Neural crest cell (in vitro differentiated cells): ENCODE measurements at places on chromosomes 1 and 21. TPM values are rescaled to one million over a fixed set of nuclear protein-coding genes. Genes with fewer than 3 reads are reported as not detected.

APCS gene
- not detected in 2 replicates for total RNA-seq

AK5 gene
- total RNA-seq: 1.1 and 1.7 TPM in 2 replicates

DNA sequence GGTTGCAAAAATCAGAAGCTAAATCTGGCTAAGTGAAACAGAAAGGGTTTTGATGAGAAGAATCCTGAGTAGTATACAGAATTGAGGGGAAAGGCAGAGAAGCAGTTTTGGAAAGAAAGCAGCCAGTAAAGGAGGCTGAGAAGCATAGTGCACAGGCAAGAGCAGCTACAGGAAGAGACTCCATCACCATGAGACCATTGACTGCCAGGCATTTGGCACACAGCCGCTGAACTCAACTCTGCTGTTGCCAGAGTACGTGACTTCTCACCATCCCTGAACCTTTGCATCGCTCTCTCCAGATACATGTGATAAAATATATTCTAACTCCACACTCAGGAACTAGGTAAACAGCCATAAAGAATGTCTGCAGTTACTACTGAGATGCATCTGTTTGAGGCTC, 128.3 kb upstream of the C1orf21 start:
- H3K4me1 ChIP-seq: no peaks in the 10 kb centered on the region
- no peak overlapping the region for H3K27ac ChIP-seq
- no peak overlapping the region for H3K4me3 ChIP-seq
- no peak for DNase-seq
- H3K36me3 ChIP-seq: no peaks in the 10 kb centered on the region
- H3K27me3 ChIP-seq: no peaks in the 10 kb centered on the region

GRCh38 chr1:192183788-192184187, 25.5 kb downstream of the RGS18 start:
- H3K4me1 ChIP-seq: no peaks in the 10 kb centered on the region
- H3K27ac ChIP-seq: no peak overlapping the region
- no peaks in the 10 kb centered on the region for H3K36me3 ChIP-seq
- no peak overlapping the region for H3K4me3 ChIP-seq
- H3K27me3 ChIP-seq: no peaks in the 10 kb centered on the region

DNA sequence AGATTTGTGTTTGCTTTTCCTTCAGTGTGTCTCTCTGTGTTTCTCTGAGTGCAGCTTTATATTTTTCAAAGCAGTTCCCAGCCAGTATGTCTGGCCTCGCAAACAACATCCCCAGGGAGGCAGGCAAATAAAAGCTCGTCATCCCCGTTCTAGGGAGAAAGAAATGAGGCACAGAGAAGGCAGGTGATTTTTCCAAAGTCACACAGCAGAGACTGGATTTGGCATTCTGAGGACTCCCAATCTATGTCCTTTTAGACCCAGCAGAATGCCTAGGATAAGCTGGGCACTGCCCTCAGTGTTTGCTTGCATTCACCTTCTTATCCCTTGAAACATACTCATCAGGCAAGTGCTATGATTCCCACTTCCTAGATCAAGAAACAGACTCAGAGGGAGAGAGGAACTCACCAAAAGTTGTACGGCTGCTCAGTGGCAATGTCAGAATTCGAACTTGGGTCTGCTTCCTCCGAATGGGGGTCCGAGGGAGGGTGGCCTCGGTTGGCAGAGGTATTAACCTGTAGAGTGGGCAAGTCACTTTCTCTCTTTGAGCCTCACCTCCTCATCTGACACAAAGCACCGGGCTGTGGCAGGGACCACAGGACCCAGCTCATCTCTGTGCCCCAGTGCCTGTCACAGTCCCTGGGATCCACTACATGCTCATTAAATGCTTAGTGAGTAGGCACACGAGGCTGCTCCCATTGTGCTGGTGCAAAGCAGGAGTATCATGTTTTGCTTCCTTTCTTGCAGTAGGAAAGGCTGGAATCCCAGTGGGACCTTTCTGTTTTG, 4.2 kb downstream of the RAP1GAP start:
- DNase-seq: no peak
- peaks cover 12% of the 10 kb centered on the region for H3K4me1 ChIP-seq
- H3K36me3 ChIP-seq: no peaks in the 10 kb centered on the region
- H3K27me3 ChIP-seq: peaks cover 44% of the 10 kb centered on the region
